ENCODE measurements at places on chromosomes 4 and X. TPM values are rescaled to one million over a fixed set of nuclear protein-coding genes. Genes with fewer than 3 reads are reported as not detected.
A peak's percentile ranks its signal among the peaks of the same experiment; 100 is the strongest.

DNA sequence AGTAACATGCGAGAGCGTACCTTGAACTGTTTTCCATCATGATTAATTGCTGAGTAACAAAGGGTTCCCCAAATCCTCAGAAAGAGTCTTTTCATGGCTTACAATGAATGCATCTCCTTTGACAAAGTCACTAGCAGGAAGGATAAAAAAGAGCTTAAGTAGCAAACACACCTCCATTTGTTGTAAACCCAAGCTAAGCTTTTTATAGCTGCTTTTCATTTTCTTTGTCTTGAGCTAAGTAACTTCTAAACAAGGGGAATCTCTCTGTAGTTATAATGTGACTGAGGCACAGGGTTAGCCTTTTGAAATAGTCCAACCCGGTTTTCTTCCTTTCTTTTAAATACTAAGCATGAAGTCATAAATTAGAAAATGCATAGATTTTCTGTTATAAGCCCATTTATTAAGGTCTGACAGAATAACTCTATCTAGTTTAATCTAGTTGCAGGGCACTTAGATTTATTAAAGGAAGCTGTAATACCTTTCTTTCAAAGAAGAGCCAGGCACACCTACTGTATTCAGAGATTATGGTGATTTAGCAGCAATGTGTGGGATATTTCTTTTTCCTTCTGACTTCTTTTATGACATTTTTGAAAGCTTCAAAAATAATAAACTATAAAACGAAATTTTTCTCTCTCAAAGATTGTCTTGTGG is 226.9 kb upstream of the SMIM31 start:
- no peaks in the 10 kb centered on the region for H3K27me3 ChIP-seq
- DNase-seq: no peak
- H3K4me1 ChIP-seq: no peaks in the 10 kb centered on the region
- H3K4me3 ChIP-seq: no peak overlapping the region
- no peak overlapping the region for H3K27ac ChIP-seq
- no peaks in the 10 kb centered on the region for H3K36me3 ChIP-seq

GRCh38 chrX:16822723-16823122 is 36.5 kb downstream of the TXLNG start:
- no peak overlapping the region for H3K4me3 ChIP-seq
- H3K4me1 ChIP-seq: no peaks in the 10 kb centered on the region
- H3K36me3 ChIP-seq: no peaks in the 10 kb centered on the region
- no peak for DNase-seq

DNA sequence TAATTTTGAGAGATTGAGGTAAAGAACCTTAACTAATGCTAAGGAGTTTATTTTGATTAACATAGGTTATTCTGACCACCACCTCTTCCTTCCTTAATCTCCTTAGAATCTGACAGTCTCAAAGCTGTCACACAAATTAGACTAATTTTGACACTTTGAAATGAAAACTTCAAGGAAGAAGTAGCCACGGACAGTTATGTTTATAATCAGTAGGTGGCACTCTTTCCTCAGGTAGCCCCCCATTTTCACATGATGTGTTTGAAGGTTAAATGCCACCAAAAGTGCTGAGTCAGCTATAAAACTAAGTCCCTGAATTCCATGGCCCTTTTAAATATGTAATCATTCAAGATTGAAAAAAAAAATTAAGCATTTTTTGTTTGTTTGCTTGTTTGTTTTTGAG is 22.4 kb downstream of the TMEM33 start:
- no peak overlapping the region for H3K27ac ChIP-seq
- no peaks in the 10 kb centered on the region for H3K27me3 ChIP-seq
- H3K4me3 ChIP-seq: no peak overlapping the region
- H3K4me1 ChIP-seq: no peaks in the 10 kb centered on the region
- peaks cover 4% of the 10 kb centered on the region for H3K36me3 ChIP-seq

DNA sequence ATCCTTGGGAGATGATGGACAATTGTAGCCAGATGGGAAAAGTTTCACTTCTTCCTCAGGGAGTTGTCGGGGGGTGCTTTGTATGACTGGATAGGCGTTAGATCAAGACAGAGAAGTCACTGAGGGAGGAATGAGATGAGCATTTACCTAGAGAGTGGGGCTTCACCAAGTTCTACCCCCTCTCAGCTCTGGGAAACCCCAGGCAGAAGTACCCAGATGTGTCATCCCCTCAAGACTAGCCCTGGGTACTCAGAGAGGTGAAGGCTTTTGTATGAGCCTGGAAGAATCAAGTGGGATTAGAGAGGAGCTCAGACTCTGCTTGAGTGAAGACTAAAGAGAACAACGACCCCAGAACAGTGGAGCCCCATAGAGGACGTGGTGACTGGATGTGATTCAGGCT is 1.9 kb downstream of the MAGEB1 start:
- H3K36me3 ChIP-seq: no peaks in the 10 kb centered on the region
- no peak for DNase-seq
- no peak overlapping the region for H3K27ac ChIP-seq
- H3K27me3 ChIP-seq: no peaks in the 10 kb centered on the region
- no peak overlapping the region for H3K4me3 ChIP-seq

The GPRASP2 gene
- total RNA-seq: 8.3 TPM

DNA sequence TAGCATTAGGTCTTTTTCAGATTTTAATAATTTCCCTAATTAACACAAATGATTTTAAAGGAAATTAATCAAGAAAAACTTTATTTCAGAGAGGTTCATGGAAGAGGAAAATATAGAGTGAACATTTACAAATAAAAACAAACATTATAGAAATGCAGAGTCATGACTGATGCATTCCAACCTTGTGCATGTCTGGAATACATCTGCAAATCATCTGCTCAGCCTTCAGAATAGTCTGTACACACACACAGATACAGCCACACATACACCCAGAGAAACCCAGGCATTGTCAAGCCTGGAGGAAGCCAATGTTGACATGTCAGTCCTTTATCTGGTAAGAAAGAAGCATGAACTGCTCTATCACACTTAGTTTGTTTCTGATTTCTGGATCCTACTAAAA is 61.3 kb upstream of the NFKB1 start:
- peaks cover 18% of the 10 kb centered on the region for H3K4me1 ChIP-seq
- no peak overlapping the region for H3K4me3 ChIP-seq
- H3K36me3 ChIP-seq: no peaks in the 10 kb centered on the region
- H3K27ac ChIP-seq: no peak overlapping the region

DNA sequence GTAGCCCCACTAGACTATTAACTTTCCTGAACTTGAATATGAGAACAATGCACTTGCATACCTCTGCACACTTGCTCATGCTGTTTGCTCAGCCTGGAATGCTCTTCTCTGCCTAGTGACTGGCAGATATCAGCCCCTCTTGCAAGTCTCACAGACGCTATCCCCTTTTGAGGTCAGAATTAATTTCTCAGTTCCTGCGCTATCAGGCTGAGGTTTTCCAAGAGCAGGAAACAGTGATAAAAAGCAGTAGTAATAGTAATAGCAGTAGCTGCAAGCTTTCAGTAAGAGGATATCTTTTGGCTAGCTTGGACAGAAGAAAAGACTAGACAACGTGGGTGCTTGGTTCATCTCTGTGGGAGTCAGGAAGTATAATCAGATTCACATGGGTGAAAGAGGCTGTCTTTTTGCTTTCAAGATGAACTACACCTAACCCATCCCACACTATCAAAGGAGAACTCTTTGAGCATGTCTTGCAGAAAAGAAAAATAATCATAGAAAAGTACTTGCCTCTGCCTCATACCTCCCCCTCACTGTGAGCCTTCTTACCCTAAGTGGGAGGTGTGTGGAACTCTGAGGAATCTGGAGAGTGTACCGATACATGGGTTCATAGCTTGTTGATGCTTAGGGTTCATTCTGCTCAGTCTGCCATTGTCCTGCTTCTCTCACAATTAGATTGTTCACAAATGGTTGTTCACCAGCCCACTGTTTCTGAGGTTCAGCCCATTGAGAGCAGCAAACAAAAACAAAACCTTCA is 11.3 kb upstream of the DRP2 start:
- no peaks in the 10 kb centered on the region for H3K4me1 ChIP-seq
- no peak for DNase-seq
- peaks cover 8% of the 10 kb centered on the region for H3K27me3 ChIP-seq
- H3K4me3 ChIP-seq: no peak overlapping the region
- H3K36me3 ChIP-seq: no peaks in the 10 kb centered on the region

DNA sequence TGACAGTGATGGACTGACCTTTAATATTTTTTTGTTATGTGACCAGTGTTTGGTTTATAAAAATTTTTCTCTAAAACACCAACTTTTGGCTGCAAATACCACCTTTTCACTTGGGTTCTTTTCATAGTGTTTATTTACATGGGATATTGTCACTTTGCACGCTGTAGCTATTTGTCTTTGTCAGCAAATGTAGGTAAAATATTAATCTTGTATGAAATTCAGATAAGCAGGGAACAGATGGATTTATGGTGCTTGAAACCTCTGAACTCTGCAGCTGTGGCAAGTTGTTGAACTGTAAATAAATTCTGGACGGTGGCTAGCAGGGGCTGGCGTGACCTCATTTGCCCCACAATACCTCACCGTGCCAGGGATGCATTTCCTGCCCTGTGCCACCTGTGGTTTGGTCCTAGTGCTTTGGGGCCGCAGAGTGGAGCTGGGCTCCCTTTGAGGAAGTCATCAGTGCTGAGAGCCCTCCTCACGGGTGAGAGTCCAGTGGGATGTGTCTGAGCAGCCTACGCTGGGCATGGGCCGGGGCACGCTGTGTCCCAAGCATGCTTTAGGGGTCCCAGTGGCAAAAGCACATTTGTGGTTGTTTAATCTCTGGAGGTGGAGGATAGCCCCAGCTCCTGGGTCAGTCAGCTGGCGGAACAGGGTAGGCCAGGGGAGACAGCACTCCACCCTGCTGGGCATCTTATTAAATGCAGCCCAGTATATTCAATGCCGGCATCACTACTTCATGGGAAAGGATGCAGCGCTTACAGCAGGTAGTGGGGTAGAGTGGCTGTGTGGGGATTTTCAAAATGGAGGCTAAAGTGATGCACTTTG is 108.6 kb downstream of the TBL1X start:
- H3K27me3 ChIP-seq: no peaks in the 10 kb centered on the region
- H3K27ac ChIP-seq: no peak overlapping the region
- H3K4me3 ChIP-seq: no peak overlapping the region

GRCh38 chrX:100643956-100644860 is at the start of gene SRPX2:
Gene SRPX2, plus strand, starts transcription at chrX:100644199. Its CDS starts 2,124 bp downstream, at chrX:100646323.
- DNase-seq: no peak
- H3K36me3 ChIP-seq: no peaks in the 10 kb centered on the region
- no peaks in the 10 kb centered on the region for H3K27me3 ChIP-seq
- H3K4me1 ChIP-seq: no peaks in the 10 kb centered on the region
- H3K4me3 ChIP-seq: no peak within 1 kb of the TSS
- H3K27ac ChIP-seq: no peak within 1 kb of the TSS

GRCh38 chr4:140884431-140885058 is 128.4 kb upstream of the TBC1D9 start:
- peak; percentile 16 for DNase-seq
- H3K4me1 ChIP-seq: no peaks in the 10 kb centered on the region
- H3K4me3 ChIP-seq: no peak overlapping the region
- no peaks in the 10 kb centered on the region for H3K27me3 ChIP-seq
- H3K36me3 ChIP-seq: no peaks in the 10 kb centered on the region

- no peaks in the 10 kb centered on the region for H3K36me3 ChIP-seq
- no peaks in the 10 kb centered on the region for H3K27me3 ChIP-seq
- no peak overlapping the region for H3K4me3 ChIP-seq
- no peak overlapping the region for H3K27ac ChIP-seq
These were observed 31.2 kb upstream of the UXT start for GRCh38 chrX:47690175-47690574.

The SCD5 gene
- 41.3 TPM for total RNA-seq

The SLC25A5 gene
- 399 TPM for total RNA-seq

- H3K27me3 ChIP-seq: no peaks in the 10 kb centered on the region
- no peak for DNase-seq
- H3K36me3 ChIP-seq: no peaks in the 10 kb centered on the region
- H3K27ac ChIP-seq: no peak overlapping the region
- H3K4me3 ChIP-seq: no peak overlapping the region
These were observed 20.5 kb downstream of the GLRB start for GRCh38 chr4:157096439-157096838.

- no peaks in the 10 kb centered on the region for H3K36me3 ChIP-seq
- no peak overlapping the region for H3K27ac ChIP-seq
- H3K4me1 ChIP-seq: no peaks in the 10 kb centered on the region
- no peak overlapping the region for H3K4me3 ChIP-seq
- no peak for DNase-seq
- no peaks in the 10 kb centered on the region for H3K27me3 ChIP-seq
These were observed 455.7 kb downstream of the BCOR start for GRCh38 chrX:39642071-39642470.

DNA sequence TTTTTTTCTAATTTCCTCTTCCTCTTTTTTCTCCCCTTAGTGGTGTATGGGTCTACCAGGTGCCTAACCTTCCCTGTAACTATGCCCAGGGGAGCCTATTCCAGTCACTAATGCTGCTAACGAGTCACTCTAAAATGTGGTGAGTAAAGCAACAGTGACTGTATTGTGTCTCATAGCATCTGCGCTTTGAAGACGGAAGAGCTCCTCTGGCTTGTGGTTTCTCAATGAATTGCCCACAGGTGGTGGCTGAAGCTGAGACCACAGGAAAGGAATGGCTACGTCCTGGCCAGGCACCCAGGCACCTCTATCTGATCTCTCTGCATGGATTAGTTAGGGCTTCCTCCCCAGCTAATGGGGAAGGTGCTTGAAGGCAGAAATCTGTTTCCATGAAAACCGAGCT is 763.5 kb upstream of the FRG1 start:
- H3K27ac ChIP-seq: no peak overlapping the region
- no peaks in the 10 kb centered on the region for H3K27me3 ChIP-seq
- no peaks in the 10 kb centered on the region for H3K36me3 ChIP-seq
- H3K4me3 ChIP-seq: no peak overlapping the region

- DNase-seq: no peak
- H3K27me3 ChIP-seq: no peaks in the 10 kb centered on the region
- H3K36me3 ChIP-seq: no peaks in the 10 kb centered on the region
- H3K4me3 ChIP-seq: no peak overlapping the region
- no peaks in the 10 kb centered on the region for H3K4me1 ChIP-seq
These were observed 6.3 kb downstream of the TKTL2 start for GRCh38 chr4:163467082-163467770.

DNA sequence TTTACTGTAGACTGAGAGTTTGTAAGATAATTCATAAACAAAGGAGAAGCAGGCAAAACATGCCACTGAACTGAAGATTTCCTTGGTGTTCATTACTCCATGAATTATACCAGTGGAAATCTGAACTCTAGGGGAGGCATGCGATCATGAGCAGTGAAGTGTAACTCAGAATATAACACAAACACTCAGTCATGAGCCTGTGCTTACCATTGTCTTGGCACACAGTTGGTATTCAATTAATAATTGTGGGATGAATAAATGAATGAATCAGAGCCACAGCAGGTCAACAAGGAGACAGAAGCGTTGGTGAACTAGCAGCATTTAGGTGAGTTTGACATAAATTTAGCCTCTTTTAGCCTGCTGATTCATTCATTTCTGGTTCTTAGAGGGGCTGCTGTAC is 263.5 kb upstream of the DKK2 start:
- no peak overlapping the region for H3K4me3 ChIP-seq
- no peak overlapping the region for H3K27ac ChIP-seq
- no peaks in the 10 kb centered on the region for H3K4me1 ChIP-seq
- H3K27me3 ChIP-seq: no peaks in the 10 kb centered on the region
- H3K36me3 ChIP-seq: no peaks in the 10 kb centered on the region

The AREG gene
- total RNA-seq: 0.12 TPM

GRCh38 chr4:102174719-102175189 is 170.5 kb downstream of the SLC39A8 start:
- H3K4me1 ChIP-seq: no peaks in the 10 kb centered on the region
- no peak overlapping the region for H3K4me3 ChIP-seq
- H3K27ac ChIP-seq: no peak overlapping the region
- H3K27me3 ChIP-seq: no peaks in the 10 kb centered on the region
- H3K36me3 ChIP-seq: no peaks in the 10 kb centered on the region
